NCI-H1694 treated with DMSO at 0.1 percent for 48 hours (cell line): ENCODE measurements at places on chromosomes 3 and 15.

DNA sequence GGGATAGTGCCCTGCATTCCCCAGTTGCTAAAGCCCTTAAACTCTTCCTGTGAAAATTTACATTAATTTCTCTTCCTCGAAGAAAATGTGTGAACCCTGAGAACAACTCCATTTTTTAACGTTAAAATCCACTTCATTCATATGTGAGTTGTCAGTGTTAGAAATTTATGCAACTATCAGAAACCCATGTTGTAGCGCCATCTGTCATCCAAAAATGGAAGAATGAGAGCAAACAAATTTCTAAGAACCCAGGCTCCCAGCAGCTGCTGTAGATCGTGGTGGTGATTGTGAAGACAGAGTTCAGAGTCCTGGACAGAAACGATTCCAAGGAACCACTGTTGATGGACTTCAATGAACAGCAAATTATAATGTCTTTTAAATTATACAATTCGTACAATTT is 179.7 kb upstream of the NDN start:
- DNase-seq, result no peak

- no peak for DNase-seq
Measured at GRCh38 chr3:126546549-126547239, 12.0 kb downstream of the C3orf22 start.

- no peak for DNase-seq
Measured at GRCh38 chr15:78880813-78881212, 8.1 kb downstream of the MORF4L1 start.

GRCh38 chr3:46369675-46370132 is 1.0 kb upstream of the CCR5 start:
- DNase-seq, result no peak

DNA sequence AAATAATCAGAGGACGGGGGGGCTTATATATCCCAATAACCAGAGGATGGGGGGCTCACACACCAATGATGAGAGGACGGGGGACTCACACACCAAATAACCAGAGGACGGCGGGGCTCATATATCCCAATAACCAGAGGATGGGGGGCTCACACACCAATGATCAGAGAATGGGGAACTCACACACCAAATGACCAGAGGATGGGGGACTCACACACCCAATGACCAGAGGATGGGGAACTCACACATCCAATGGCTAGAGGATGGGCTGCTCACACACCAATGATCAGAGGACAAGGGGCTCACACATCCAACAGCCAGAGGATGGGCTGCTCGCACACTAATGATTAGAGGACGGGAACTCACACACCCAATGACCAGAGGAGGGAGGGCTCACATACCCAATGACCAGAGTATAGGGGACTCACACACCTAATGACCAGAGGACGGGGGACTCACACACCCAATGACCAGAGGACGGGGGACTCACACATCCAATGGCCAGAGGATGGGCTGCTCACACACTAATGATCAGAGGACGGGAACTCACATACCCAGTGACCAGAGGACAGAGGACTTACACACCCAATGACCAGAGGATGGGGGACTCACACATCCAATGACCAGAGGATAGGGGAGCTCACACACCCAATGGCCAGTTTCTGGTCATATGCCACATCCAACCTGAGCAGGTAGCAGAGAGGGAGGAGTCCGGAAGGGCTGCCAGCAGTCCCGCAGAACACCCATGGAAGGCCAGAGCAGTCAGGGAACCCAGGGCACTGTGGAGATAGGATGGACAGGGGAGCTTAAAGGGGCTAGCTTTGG is 10.6 kb downstream of the RAB6B start:
- no peak for DNase-seq

GRCh38 chr15:36230776-36231175 is 348.6 kb upstream of the CDIN1 start:
- no peak for DNase-seq

- DNase-seq, result no peak
Measured at GRCh38 chr15:75817138-75817935, 25.9 kb upstream of the UBE2Q2 start.

DNA sequence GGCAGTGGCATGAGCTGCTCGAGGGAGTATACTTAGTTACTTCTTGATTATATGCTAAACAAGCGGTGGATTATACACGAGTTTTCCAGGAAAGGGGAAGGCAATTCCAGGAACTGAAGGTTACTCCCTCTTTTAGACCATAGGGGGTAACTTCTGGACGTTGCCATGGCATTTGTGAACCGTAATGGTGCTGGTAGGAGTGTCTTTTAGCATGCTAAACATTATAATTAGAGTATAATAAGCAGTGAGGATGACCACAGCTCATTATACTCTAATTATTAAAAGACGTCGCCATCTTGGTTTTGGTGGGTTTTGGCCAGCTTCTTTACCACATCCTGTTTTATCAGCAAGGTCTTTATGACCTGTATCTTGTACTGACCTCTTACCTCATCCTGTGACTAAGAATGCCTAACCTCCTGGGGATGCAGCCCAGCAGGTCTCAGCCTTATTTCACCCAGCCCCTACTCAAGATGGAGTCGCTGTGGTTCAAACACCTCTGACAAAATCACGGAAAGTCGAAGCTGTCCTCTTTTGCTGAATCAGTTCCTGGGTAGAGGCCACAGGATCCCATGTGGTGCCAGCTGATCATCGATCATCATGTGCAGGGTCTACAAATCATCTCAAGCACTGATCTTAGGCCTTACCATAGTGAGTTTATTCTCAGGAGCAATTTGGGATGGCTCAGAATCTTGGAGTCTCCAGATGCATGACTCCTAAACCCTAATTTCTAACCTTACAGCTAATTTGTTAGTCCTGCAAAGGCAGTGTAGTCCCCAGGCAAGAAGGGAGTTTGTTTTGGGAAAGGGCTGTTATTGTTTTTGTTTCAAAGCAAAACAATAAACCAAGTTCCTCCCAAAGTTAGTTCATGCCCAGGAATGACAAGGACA is 149.1 kb downstream of the TJP1 start:
- no peak for DNase-seq

- DNase-seq, result no peak
Measured at GRCh38 chr15:98525661-98526001, 122.7 kb upstream of the IGF1R start.

- DNase-seq, result no peak
Measured at GRCh38 chr15:59298225-59298853, 74.3 kb downstream of the MYO1E start.

DNA sequence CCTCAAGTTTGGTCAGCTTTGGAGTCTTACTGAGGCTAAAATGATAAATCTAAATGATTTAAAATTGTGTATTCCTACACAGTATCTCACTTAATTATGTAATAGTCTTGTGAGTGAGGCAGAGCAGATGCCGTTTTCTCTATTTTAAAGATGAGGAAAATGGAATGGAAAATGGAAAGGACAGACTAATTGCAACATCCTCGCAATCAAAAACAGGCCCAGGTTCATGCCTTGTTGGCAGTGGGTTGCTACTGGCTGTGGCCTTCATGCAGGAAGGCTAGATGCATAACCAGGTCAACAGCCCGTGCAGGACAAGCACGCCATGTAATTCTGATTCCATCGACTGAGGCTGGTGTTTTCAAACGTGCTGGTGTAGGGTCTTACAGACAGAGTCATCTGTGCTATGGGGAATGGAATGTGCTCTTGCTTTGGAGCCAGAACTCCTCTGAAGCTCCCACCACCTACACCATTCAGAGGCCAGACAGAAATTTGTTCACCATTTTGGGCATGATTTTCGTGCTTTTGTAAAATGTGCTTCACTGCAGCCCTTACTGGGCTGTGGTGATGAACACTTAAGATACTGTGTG is 37.9 kb downstream of the MLH1 start:
- no peak for DNase-seq

GRCh38 chr15:82739086-82739485 is 29.4 kb upstream of the AP3B2 start:
- DNase-seq, result no peak
